A549 treated with ZK216348 at 1 μM for 4 hours (cell line): ENCODE measurements at places on chromosomes 12 and 14. TPM values are rescaled to one million over a fixed set of nuclear protein-coding genes. Genes with fewer than 3 reads are reported as not detected.

Gene KLRD1
- total RNA-seq: not detected in 5 replicates

Gene PTGER2
- total RNA-seq: 1.7 to 2.9 TPM (median 2.5 TPM) in 5 replicates

Gene LRTM2
- total RNA-seq: not detected in 5 replicates

Gene HSP90B1
- 572 to 770 TPM (median 609 TPM) in 5 replicates for total RNA-seq

Gene KLRF1
- not detected in 5 replicates for total RNA-seq

Gene KRT1
- not detected in 5 replicates for total RNA-seq

Gene SYCP3
- not detected in 5 replicates for total RNA-seq

Gene LALBA
- not detected in 5 replicates for total RNA-seq

Gene PCNX1
- total RNA-seq: 13.9 to 22.8 TPM (median 17.5 TPM) in 5 replicates

Gene RDH5
- 1.3 to 3.7 TPM (median 2.9 TPM) in 5 replicates for total RNA-seq

Gene HNRNPA1
- 1,510 to 3,025 TPM (median 1,619 TPM) in 5 replicates for total RNA-seq

Gene CACNA1C
- total RNA-seq: 0.09 to 0.11 TPM in 2 of 5 replicates, not detected in the others

Gene MSRB3
- 14.5 to 30.0 TPM (median 24.0 TPM) in 5 replicates for total RNA-seq

Gene ZDHHC22
- 0.13 to 0.20 TPM (median 0.20 TPM) in 5 replicates for total RNA-seq

Gene OVCH1
- total RNA-seq: not detected in 5 replicates

Gene LMO3
- not detected in 5 replicates for total RNA-seq

Gene LHX5
- not detected in 5 replicates for total RNA-seq

Gene C12orf56
- 0.12 TPM in 1 of 5 replicates, not detected in the others for total RNA-seq

Gene AMDHD1
- total RNA-seq: 1.9 to 2.4 TPM (median 2.3 TPM) in 5 replicates

Gene KRT72
- not detected in 5 replicates for total RNA-seq

Gene INHBE
- 0.07 to 0.11 TPM in 2 of 5 replicates, not detected in the others for total RNA-seq
